ENCODE measurements at places on chromosomes 6 and 20.

DNA sequence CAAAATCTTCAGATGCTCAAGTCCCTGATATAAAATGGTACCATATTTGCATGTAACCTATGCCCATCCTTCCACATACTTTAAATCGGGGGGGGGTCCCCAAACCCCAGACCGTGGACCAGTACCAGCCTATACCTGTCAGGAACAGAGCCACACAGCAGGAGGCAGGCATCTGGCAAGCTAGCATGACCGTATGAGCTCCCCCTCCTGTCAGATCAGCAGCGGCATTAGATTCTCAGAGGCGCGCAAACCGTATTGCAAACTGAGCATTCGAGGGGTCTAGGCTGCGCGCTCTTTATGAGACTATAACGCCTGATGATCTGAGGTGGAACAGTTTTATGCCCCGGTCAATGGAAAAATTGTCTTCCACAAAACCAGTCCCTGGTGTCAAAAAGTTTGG is 30.7 kb downstream of the FGD2 start:
- DNase-seq = no peak

GRCh38 chr6:3566812-3567211 is 110.0 kb upstream of the SLC22A23 start:
- no peak for DNase-seq

GRCh38 chr6:41446907-41447545 is 99.2 kb upstream of the FOXP4 start:
- DNase-seq = no peak

GRCh38 chr20:59151391-59151790 is 12.2 kb upstream of the ZNF831 start:
- DNase-seq = peak; percentile 31

DNA sequence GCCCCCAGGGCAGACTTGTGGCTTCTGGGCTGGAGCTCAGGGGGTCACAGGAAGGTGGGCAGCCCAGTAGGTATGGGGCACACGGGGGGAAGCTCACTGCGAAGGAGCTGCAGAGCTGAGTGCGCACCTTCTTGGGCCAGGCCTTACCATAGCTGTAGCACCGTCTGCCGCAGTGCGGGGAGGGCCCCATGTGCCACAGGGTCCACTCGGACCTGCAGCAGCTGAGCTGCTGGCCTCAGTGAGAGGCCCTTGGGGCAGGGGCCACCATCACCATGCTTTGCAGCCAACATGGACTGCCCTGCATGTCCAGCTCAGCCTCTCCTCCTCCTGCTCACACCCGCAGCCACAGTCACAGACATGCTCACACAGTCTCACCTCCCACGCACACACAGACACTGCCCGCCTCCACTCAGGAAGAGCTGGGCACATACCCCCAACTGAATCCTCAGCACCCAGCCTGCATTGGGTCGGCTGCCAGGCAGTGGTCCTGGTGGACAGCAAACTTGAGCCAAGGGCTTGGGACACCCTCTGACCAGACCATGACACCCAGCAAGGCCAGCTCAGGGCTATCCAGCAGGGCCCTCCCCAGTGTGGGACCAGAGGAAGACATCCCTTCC is 35.3 kb downstream of the YTHDF1 start:
- DNase-seq = no peak

GRCh38 chr6:151388236-151388635 is 3.1 kb downstream of the ZBTB2 start:
- no peak for DNase-seq

GRCh38 chr20:51129147-51129776 is 106.4 kb upstream of the KCNG1 start:
- peak; percentile 68 for DNase-seq

- no peak for DNase-seq
Observed at GRCh38 chr6:24441599-24441904, 38.8 kb downstream of the MRS2 start.

GRCh38 chr20:55632592-55632991 is 372.7 kb downstream of the CBLN4 start:
- no peak for DNase-seq

- DNase-seq = no peak
Observed at GRCh38 chr6:116390581-116390980, 19.8 kb downstream of the DSE start.

GRCh38 chr6:165219629-165220028 is 89.8 kb downstream of the C6orf118 start:
- DNase-seq = no peak

- DNase-seq = no peak
Observed at GRCh38 chr6:108142240-108142639, 23.6 kb upstream of the NR2E1 start.

GRCh38 chr20:12177657-12178293 is 260.1 kb downstream of the BTBD3 start:
- no peak for DNase-seq

DNA sequence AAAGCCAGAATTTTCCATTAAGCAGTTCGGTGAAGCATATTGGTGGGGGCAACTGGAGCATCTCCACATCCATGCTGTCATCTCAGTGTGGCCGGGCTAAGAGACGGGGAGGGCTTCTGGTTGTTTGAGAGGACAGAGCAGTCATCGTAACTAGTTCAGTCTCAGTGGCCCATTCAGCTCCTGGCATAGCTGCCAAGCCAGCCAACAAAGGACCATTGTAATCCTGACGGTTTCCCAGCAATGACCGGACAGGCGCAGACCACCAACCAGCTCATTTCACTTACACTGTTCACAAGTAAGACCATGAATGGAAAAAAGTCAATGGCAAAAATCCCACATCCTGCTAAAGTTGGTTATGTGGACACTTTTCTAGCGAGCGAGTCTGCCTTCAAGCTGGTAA is 14.9 kb upstream of the HDDC2 start:
- no peak for DNase-seq

- DNase-seq = no peak
Observed at GRCh38 chr6:121816906-121817540, 381.6 kb downstream of the GJA1 start.

GRCh38 chr6:169960003-169960344 is 208.6 kb downstream of the ERMARD start:
- DNase-seq = no peak

DNA sequence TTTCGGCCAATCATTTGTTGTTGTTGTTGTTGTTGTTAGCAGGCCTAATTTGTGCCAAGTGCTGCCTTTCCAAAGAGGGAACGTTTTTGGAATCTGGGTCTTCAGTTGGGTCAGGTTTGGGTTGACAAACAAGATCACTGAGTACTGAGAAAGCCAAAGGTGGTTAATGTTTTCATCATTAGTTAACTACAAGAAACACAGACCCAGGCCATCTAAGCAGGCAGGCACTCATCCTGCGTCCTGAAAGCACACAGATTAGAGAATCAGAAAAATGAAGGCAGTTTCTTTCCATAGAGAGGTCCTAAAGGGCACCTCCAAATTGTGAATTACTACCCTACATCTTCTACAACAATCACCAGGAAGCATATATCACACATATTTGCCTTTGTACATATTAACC is 15.1 kb upstream of the SIRPG start:
- DNase-seq = no peak

- DNase-seq = no peak
Observed at GRCh38 chr6:26514984-26515383, 14.9 kb downstream of the BTN1A1 start.

GRCh38 chr6:169648617-169649016 is 53.2 kb downstream of the WDR27 start:
- no peak for DNase-seq

- no peak for DNase-seq
Observed at GRCh38 chr6:43123461-43124314, 47.4 kb upstream of the SRF start.

GRCh38 chr20:840503-840857 is 7.0 kb downstream of the FAM110A start:
- DNase-seq = no peak

GRCh38 chr6:88368071-88368787 is 202.1 kb upstream of the CNR1 start:
- no peak for DNase-seq

DNA sequence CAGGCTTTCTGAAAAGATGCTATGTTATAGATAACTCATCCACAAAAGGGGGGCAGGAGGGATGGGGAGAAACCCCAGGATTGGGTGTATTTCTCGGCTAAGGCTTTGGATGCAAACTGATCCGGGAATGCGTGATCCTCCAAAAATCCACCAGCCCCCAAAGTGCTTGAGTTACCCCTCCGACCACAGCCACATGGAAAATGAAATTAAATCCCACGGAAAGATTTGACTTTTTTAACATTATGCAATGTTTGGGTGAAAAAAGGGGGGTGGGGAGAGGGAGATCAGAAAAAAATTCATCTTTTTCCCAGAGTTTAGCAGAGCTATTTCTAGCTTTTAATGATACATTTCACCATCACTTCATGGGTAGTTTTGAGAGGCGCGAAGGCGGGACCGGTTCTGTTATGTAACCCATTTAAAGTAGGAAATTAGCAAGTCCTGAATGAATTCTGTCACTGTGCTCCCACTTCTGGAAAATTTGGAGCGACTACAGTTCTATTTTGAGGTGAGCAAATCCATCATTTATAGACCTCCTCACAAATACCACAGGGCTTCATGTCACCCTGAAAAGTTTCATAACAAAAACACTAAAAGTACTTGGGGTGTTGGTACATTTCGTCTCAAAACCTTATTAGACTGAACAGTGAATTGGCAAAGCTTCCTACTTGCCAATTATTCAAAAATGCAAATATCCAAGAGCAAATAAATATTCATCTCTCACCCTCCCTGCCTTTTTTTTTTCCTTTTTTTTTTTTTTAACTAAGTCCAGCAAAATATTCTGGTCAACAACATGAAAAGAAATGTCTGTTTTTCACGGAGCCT is 51.9 kb upstream of the NFATC2 start:
- DNase-seq = no peak

Data from activated CD8-positive, alpha-beta memory T cell treated with anti-CD3 and anti-CD28 coated beads, Interleukin-2, amount 10 ng/mL, durations not matched to agents 7 days and 5 days (primary cell).